ENCODE measurements at places on chromosomes 5 and 9.

GRCh38 chr5:159695741-159696294 lies 220.5 kb upstream of the ADRA1B start:
- DNase-seq = no peak

- no peak for DNase-seq
These were observed 190.6 kb upstream of the C9orf72 start for GRCh38 chr9:27763831-27764230.

DNA sequence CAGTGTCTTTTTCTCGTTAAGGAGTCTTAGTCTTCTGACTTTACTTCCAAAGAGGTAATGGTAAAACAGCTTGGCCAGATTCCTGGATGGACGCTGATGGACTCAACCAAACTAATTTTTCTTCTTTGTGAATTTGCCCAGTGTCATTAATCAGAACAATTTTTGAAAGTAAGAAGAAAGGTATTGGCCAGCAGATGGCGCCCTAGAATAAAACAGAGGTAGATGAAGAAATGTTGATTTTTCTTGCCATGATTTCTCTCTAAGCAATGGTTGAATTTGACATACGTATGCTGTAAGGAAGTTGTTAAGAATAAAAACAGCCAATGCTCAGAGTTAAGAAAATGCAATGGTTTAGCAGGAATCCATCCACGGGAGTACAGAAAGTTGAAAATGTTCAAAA lies 500.0 kb downstream of the DIRAS2 start:
- DNase-seq = peak; percentile 52

- DNase-seq = peak; percentile 4
These were observed 103.2 kb downstream of the USP20 start for GRCh38 chr9:129938291-129938979.

- peak; percentile 92 for DNase-seq
These were observed 30.6 kb downstream of the HTR4 start for GRCh38 chr5:148623741-148624140.

All from PC-3 (cell line).